ELR (cell line): ENCODE measurements at places on chromosomes 1 and 21.
A peak's percentile ranks its signal among the peaks of the same experiment; 100 is the strongest.

GRCh38 chr1:112938210-112938609 is 17.8 kb downstream of the SLC16A1 start:
- DNase-seq, result no peak

DNA sequence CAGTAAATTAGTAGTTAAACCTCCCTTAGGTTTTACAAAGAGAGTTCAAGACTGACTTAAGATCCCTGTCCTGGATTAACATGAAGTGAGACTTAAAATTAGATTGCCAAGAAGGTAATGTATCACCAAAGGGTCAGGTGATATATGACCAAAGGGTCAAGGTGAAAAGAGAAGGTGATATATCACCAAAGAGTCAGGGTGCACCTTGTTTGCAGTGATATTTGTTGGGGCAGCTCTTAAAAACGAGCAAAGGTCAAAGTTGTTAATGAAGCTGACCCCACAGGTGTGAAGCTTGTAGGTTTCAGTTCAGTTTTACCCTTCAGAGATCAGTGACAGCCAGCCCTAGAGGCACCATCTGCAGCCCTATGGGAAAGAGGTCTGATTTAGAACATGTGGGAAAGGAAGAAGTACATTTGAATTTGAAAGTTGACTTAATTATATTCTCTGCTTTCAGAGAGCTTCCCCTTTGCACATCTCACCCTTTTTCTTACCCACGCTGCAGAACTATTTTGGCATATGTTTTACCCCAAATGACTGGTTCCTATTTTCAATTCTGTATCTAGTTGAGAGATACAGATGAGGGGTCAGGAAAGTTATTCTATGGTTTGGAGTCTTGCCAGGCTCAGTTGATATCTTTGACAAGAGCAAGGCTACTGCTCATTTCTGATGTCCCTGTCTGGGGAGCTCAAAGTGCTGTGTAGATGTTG is 170.8 kb downstream of the S1PR1 start:
- DNase-seq, result no peak

GRCh38 chr1:200042119-200042551 is 14.6 kb downstream of the NR5A2 start:
- no peak for DNase-seq

GRCh38 chr1:6152181-6152580 is 27.9 kb downstream of the CHD5 start:
- no peak for DNase-seq

DNA sequence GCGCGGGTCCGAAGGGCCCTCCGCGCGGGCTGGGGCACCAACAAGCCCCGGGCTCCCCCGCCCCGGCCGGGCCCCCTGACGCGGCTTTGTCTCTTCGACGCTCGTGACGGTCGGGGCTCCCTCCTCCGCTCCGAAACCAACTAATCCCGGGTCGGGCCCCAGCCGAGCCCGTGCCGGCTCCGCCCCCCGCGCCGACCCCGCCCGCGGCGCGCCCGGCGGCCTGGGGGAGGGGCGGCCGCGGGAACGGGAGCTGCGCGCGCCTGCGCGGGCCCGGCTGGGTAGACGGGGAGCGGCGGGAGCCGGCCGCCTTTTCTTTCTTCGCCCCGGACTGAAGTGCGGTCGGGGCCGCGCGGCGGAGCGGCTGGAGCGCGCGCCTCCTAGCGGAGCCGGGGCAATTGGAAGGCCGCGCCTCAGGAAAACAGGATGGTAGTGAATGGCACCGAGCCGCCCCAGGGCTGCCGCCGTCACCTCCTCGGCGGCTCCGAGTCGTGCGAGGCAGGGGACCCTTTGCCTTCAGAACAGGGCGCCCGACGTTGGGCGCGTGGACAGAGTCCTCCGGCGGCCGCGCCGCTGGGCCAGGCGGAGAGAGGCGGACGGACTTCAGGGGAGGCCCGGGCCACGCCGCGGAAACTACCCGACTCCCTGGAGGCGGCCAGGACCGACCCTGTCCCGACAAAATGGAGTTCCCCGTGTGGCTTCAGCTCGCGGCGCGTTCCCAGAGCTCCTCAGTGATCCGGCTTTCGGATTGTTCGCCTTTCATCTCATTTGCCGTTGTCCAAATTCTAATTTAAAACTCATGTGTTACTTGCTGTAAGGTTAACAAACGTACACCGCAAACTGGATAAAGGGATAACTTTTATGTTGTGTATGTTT is at the start of gene TP53BP2:
TP53BP2 (minus strand) TSS at position 138 of the 873 bp plus-strand sequence. CDS start 267 bp downstream, outside the sequence.
- peak; percentile 89 for DNase-seq

GRCh38 chr1:52460694-52461093 is 56.3 kb downstream of the PRPF38A start:
- DNase-seq, result peak; percentile 5

DNA sequence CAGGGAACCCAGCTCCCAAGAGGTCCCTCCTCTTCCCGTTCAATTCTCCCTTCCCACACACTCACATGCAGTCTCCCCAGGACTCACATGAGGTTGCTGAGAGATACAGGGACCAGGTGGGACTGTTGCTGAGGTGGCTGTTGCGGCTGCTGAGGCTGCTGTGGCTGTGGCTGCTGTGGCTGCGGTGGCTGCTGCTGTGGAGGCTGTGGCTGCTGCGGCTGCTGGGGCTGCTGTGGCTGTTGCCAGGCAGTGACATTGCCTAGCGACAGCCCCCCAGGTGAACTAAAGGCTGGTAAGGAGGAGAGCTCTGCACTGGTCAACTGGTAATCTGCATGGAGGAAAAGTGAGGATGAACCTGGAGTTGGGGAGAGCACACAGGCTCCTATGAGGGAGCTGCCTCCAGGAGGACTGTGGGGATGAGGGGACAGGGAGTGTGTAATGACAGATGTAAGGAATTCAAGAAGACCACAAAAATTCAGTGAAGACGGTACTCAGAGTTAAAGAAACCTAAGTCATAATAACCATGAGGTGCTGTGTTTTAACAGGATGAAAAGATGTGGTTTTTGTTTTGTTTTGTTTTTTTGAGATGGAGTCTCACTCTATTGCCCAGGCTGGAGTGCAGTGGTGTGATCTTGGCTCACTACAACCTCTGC is 31.8 kb downstream of the MEF2D start:
- no peak for DNase-seq
